ENCODE measurements at places on chromosomes 4 and X. TPM values are rescaled to one million over a fixed set of nuclear protein-coding genes. Genes with fewer than 3 reads are reported as not detected.

The TMEM144 gene
- total RNA-seq = 8.0 TPM

The DGKK gene
- not detected for total RNA-seq

The NLRP2B gene
- total RNA-seq = not detected

The DSPP gene
- not detected for total RNA-seq

The PHKA2 gene
- 13.5 TPM for total RNA-seq

The SMIM10 gene
- total RNA-seq = 20.0 TPM

The DKK2 gene
- 1.1 TPM for total RNA-seq

The TMEM47 gene
- 139 TPM for total RNA-seq

The SLC9B1 gene
- 1.4 TPM for total RNA-seq

The TCP11X1 gene
- not detected for total RNA-seq

The YIPF6 gene
- 41.2 TPM for total RNA-seq

The HPGD gene
- total RNA-seq = 3.2 TPM

The FRG2 gene
- not detected for total RNA-seq

The SULT1E1 gene
- not detected for total RNA-seq

GRCh38 chrX:99117011-99117410 lies 1293.1 kb downstream of the PCDH19 start:
- DNase-seq = no peak

DNA sequence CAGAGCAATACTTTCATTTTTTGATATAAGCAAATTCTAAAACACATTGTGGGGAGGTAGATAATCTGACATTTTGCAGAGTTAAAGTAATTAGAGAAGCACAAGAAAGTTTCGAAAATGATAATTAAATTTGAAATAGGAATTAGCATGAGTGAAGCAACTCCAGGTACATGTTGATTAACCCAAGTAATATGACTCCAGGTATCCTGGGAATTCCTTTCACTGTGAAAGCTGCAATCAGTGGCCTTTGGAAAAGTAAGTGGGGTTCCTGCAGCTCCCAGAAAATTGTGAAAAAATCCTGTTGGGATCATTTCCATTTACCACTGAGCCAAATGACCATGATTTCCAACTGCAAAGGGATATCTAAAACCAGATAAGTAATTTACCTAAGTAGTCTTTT lies 26.0 kb upstream of the CXCL2 start:
- no peak for DNase-seq

GRCh38 chr4:172169871-172170270 lies 356.7 kb downstream of the GALNTL6 start:
- no peak for DNase-seq

GRCh38 chr4:132839070-132839469 lies 310.0 kb upstream of the PCDH10 start:
- no peak for DNase-seq

DNA sequence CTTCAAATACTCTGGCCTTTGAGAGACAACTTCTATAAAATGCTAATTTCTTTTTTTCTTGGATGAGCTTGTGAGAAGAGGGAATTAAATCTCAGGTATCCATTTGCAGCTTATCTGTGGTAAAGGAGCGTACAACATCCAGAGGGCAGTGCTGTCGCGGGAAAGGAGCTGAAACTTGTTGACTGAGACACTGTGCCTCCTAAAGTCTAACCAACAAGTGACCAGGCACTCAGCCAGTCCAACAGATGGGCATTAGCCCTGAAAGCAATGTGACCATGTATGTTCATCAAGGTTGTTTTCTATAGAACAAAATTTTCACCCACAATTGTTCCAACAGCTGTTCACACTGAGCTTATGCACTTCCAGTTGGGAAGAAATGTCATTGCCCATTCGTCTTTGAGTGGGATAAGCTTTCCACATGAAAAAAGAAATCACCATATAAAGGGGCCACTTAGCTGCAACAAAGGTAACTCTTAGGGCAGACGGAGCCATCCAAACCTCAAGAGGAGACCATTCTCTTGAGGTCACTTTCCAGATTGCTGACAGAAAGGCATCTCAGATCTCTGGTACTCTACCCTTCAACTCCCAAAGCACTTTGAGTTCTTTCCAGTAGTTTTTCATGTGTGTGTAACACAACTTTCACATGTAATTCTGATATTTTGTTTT lies 244.8 kb upstream of the NEIL3 start:
- no peak for DNase-seq

- DNase-seq = no peak
Observed at GRCh38 chr4:4521731-4522130, 20.1 kb downstream of the STX18 start.

DNA sequence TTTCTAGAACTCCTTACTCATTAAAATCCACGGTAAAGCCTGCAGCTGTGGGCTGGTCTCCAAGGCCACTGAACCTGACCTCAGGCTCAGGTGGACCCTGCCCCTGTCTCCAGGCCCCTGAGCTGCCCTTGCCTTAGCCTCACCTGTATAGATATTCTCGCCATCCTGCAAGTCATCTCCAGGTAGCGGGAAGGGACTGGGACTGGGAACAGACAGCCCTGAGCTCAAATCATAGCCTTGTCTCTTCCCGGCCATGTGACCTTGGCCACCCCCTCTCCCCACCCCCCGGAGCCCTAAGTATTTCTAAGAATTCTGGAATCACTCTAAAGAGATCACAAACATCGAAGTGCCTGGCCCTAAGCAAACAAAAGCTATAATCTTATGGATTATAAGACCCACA lies 17.7 kb downstream of the ABLIM2 start:
- no peak for DNase-seq

- DNase-seq = no peak
Observed at GRCh38 chrX:64389489-64389888, 5.8 kb downstream of the MTMR8 start.

DNA sequence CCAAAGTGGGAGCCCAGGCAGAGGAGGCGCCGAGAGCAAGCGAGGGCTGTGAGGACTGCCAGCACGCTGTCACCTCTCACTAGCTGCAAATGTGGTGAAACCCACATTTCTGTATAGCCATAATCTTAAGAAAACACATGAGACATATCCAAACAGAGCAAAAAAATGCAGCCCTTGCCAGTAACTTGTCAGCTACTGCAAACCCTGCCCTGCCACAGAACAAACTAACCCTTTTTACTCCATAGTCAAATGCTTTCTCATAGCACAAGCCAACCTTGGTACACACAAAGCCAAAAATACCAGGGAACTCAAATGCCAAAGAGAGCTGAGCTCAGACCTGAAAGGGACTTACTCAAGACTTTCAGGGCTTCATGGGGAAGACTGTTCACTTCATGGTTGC lies 14.9 kb upstream of the NXF3 start:
- DNase-seq = no peak

GRCh38 chrX:136497556-136498052 lies at the start of gene HTATSF1:
TSS of gene HTATSF1 (plus strand) at chrX:136497592. CDS start at chrX:136497685, 93 bp downstream.
- DNase-seq = peak; percentile 80

DNA sequence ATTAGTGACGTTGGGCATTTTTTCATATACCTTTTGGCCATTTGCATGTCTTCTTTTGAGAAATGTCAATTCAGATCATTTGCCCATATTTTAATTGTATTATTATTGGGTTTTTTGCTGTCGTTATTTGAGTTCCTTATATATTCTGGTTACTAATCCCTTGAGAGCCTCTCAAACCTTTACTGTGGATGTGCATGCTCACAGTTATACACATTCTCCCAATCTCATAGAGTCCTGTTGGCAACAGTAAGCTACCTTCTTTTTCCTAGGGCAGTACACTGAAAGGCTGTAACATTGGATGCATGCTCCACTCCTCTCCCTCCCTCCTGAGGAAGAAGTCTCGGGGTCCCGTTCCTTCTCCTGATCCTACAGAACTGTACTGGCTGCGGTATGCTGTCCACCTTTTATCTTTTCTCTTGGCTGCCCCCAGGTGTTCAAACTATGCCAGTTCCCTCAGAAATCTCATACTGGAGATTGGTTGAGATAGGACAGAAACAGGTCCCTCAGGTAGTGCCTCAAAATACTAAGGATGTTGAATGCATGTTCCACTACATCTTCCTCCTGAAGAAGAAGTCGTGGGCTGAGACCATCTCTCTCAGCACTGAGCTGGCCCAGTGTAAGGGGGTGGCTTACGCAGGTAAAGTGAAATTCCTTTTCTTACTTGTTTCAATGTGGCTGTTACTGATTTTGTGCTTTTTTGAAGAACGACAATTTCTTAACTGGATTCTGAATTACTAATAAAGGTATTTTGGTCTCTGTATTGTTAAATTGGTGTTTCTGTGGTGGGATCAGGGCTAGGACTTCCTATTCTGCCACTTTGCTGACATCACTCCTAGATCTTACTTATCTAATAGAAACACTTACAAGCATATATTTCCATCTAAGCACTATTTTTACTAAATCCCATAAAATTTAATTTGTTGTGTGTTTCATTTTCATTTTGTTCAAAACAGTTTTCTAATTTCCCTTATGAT lies 145.4 kb upstream of the HUWE1 start:
- DNase-seq = no peak

DNA sequence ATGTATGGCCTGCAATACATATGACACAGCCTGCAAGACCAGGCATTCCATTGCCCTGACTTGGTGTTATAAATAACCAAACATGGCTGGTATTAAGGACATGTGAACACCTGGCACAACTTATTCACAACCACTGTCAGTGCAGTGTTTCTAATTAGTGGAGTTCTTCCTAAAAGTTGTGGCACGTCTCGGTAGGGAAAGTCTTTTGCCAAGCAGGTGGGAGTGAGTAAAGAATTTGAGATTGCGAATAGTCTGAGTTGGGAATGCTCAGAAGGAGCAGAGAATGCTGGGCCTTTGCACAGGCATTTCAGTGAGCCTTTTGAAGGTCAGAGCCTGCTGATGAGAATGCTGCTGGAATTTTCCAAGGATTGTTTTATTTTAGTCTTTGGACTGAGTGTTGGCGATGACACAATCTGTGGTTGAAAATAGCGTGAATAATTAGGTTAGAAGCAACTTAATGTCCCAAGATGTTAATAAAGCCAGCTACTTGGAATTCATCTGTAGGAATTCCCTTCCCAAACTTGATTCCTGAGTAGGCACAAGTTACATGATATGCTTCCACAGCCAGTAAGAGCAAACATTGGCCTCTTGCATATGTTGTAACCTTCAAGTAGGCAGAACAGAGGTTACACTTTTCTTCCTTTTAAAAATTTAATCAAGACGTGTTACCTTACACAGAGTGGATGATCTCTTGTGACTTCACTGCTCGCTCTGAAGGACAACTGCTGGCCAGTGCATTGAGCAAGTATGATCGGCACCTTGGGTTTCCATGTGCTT lies 83.6 kb upstream of the PGRMC2 start:
- DNase-seq = no peak

GRCh38 chr4:16206301-16206700 lies 20.0 kb downstream of the TAPT1 start:
- DNase-seq = no peak

GRCh38 chrX:43025806-43026315 lies 247.9 kb upstream of the PPP1R2C start:
- DNase-seq = no peak

- DNase-seq = no peak
Observed at GRCh38 chrX:11953615-11954014, 184.7 kb upstream of the FRMPD4 start.

GRCh38 chr4:108830509-108831244 lies 67.8 kb upstream of the ETNPPL start:
- DNase-seq = no peak

- no peak for DNase-seq
Observed at GRCh38 chrX:9494771-9495170, 29.9 kb downstream of the TBL1X start.

GRCh38 chr4:6294705-6295421 lies 25.2 kb downstream of the WFS1 start:
- no peak for DNase-seq

DNA sequence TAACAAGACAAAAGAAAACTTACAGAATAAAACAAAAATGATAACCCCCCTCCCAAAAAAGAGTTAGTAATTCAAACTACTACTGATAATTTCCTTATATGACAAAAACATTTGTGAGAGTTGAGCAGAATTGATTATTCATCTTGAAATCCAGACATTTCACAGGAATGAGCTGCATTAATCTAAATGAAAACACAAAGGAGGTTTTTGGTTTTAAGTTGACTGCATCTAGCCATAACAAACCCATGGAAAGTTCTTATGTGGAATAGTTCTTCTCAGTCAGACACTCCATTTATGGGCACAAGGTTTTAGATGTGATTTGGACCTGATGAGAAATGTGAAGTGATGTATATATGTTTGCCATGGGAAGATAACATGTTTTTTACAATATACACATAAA lies 95.4 kb downstream of the VCX2 start:
- DNase-seq = no peak

- no peak for DNase-seq
Observed at GRCh38 chrX:97740044-97740443, 856.3 kb downstream of the RPA4 start.

DNA sequence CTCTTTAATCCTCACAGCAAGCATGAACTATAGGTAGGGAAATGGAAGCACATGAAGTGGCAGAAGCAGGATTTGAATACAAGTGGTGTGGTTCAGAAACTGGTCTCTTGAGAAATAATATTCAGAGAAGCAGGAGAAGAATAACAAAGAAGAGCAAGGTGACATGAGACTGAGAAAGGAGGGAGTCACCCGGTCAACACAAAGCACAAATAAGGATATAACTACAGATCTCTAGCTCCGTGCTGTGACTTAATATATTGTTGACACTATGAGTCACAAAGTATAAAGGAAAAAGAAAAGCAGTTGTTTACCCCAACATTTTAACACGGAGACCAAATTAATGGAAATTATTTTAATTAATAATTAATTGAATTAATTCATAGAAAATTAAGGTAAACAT lies 204.5 kb downstream of the CPE start:
- DNase-seq = no peak

DNA sequence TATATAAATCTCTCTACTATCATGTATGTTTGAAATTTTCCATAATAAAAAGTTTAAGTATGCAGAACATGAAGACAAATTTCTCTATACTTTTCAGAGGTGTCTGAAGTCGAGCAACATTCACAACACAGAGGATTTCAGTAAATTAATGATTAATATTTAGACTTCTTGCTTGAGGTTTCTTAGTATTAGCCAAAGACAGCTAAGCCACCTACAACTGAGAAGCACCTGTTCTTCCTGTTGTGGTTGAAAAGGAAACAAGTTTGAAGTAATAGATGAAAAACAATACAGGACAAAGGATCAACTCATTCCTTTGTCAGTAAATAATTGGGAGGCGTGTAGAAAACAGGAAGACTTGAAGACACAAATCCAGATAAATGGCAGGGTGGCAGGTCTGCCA lies 21.1 kb downstream of the SCML1 start:
- no peak for DNase-seq

DNA sequence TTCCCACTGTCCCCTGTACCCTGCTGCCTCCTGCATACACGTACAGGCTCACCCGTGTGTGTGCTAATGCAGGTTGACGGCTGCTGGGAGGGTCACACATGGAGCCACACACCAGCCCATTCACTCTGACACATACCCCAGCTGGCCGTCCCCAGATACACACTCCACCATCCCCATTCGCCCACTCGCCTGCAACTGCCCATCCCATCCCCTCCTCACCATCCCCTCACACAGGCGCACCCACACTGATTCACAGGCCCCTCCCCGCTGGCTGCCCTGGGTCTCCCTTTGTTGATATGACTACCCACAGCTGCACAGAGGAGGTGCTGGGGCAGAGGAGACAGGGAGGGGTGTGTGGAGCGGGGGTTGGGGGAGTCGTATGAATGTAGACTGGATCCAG lies 25.7 kb downstream of the PJA1 start:
- DNase-seq = no peak

GRCh38 chr4:163816494-163816893 lies 322.0 kb downstream of the TMA16 start:
- no peak for DNase-seq
